Natural killer cell (primary cell): ENCODE measurements at places on chromosomes 11 and 22. TPM values are rescaled to one million over a fixed set of nuclear protein-coding genes. Genes with fewer than 3 reads are reported as not detected.

CALCB gene
- 0.27 TPM for total RNA-seq

RIMBP3C gene
- total RNA-seq, result 0.38 TPM

- peaks cover 8% of the 10 kb centered on the region for H3K4me1 ChIP-seq
- no peak overlapping the region for H3K4me3 ChIP-seq
- no peak for DNase-seq
- no peaks in the 10 kb centered on the region for H3K36me3 ChIP-seq
Observed at GRCh38 chr11:59062602-59063529, 23.2 kb upstream of the GLYATL1B start.

DNA sequence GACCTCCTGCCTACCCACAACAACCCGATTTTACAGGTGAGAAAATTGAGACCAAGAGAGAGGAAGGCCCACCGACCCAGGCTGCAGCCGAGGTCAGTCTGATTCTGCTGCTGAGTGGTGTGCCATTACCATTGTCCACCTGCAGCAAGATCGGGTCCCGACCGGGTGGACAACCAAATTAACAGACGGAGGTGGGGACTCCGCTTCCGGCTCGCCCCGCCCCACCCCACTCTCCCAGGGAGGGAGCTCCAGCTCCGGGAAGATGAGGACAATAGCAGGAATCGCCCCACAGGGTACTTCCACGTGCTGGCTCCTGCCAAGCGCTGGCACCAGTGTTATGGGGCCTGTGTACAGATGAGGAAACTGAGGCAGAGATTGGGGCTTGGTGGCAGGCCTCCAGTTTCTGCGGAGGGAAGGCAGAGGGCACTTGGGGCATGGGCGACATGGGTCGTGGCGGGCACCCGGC, 425 bp upstream of the KDELR3 start:
- no peak overlapping the region for H3K27ac ChIP-seq
- no peaks in the 10 kb centered on the region for H3K36me3 ChIP-seq
- no peak for DNase-seq
- H3K4me1 ChIP-seq, result peaks cover 11% of the 10 kb centered on the region

RFPL2 gene
- total RNA-seq, result not detected

DNA sequence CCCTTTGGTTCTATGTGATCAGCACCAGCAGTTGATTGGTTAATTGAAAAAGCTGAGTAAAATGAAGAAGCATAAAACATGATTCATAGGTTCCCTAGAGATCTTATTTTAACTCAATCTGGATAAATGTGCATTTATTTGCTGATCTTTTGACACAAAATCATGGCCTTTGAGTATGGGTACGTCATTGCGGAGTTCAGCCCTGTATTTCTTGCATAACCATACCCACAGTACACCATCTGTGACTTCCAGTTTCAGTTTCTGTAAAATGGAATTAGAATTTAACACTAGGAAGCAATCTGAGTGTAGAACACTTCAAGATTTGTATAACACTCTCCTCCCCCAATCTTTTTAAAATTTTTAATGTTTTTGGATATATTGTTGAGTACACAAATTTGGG, 358.2 kb downstream of the DDX10 start:
- H3K27ac ChIP-seq, result no peak overlapping the region
- no peaks in the 10 kb centered on the region for H3K36me3 ChIP-seq
- no peaks in the 10 kb centered on the region for H3K27me3 ChIP-seq

- peaks cover 17% of the 10 kb centered on the region for H3K36me3 ChIP-seq
- no peaks in the 10 kb centered on the region for H3K4me1 ChIP-seq
- no peaks in the 10 kb centered on the region for H3K27me3 ChIP-seq
- DNase-seq, result peak; percentile 47
Observed at GRCh38 chr11:108216988-108217387, 5.5 kb downstream of the NPAT start.

GRCh38 chr22:42856179-42856864, 751 bp downstream of the ARFGAP3 start:
- H3K27ac ChIP-seq, result peak overlapping the region; percentile 87
- H3K4me1 ChIP-seq, result peaks cover 23% of the 10 kb centered on the region
- no peaks in the 10 kb centered on the region for H3K36me3 ChIP-seq

DNA sequence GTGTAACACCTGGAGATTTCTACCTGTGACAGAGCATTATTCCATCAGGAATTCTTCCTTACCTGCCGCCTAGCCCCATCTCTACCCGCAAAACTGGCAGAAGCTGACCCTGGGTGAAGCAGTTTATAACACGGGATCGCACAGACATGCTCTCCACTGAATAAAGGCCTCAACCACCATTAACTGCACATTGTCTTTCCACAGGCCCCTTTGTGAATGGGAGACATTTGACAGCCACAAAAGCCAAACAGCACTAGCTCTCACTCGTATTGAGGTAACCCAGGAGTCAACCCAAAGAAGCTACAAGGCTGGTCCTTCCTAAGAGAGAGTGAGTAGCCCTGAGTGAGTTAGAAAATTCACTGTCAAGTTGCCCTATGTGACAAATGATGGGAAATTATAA, 135.6 kb downstream of the RCN1 start:
- no peak overlapping the region for H3K4me3 ChIP-seq
- no peak for DNase-seq
- H3K36me3 ChIP-seq, result no peaks in the 10 kb centered on the region
- no peaks in the 10 kb centered on the region for H3K4me1 ChIP-seq
- no peak overlapping the region for H3K27ac ChIP-seq

- DNase-seq, result no peak
- no peaks in the 10 kb centered on the region for H3K36me3 ChIP-seq
- H3K27me3 ChIP-seq, result no peaks in the 10 kb centered on the region
- H3K4me3 ChIP-seq, result no peak overlapping the region
- no peaks in the 10 kb centered on the region for H3K4me1 ChIP-seq
Observed at GRCh38 chr11:77191823-77192495, 63.9 kb downstream of the MYO7A start.

- peak overlapping the region; percentile 82 for H3K4me3 ChIP-seq
- peaks cover 16% of the 10 kb centered on the region for H3K4me1 ChIP-seq
- H3K36me3 ChIP-seq, result peaks cover 29% of the 10 kb centered on the region
- H3K27me3 ChIP-seq, result no peaks in the 10 kb centered on the region
Observed at GRCh38 chr11:34105957-34106504, 602 bp downstream of the NAT10 start.

- H3K4me1 ChIP-seq, result peaks cover 15% of the 10 kb centered on the region
- no peak overlapping the region for H3K27ac ChIP-seq
- H3K36me3 ChIP-seq, result no peaks in the 10 kb centered on the region
- no peak overlapping the region for H3K4me3 ChIP-seq
- no peak for DNase-seq
Observed at GRCh38 chr11:11620173-11620920, 1.5 kb downstream of the GALNT18 start.

CCDC89 gene
- 0.31 TPM for total RNA-seq

DNA sequence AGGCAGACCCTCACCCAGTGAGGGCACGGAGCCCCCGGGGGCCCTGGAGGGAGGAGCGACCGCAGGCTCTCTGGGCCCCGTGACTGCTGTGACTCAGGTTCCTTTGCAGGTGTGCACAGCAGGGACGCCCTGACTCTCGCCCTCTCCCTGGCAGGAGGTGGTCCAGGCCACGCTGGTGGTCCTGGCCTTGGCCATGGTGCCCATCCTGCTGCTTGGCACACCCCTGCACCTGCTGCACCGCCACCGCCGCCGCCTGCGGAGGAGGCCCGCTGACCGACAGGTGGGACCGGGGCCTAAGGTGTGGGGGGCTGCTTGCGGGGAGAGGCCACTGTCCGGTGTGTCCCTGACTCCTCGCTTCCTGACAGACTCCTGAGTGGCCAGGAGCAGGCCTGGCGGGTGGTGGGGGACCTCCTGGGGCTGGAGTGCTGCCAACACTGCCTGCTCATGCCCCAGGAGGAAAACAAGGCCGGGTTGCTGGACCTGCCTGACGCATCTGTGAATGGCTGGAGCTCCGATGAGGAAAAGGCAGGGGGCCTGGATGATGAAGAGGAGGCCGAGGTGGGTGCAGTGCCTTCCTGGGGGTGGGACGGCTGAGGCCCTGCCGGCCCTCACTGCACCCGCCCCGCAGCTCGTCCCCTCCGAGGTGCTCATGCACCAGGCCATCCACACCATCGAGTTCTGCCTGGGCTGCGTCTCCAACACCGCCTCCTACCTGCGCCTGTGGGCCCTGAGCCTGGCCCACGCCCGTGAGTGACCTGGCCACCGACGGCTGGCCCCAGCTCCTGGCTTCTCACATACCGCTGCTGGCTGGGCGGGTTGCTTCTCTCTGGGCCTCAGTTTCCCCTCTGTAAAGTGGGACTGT, 10.9 kb downstream of the TCIRG1 start:
- no peak overlapping the region for H3K4me3 ChIP-seq
- DNase-seq, result no peak
- H3K36me3 ChIP-seq, result peaks cover 70% of the 10 kb centered on the region
- H3K4me1 ChIP-seq, result no peaks in the 10 kb centered on the region
- H3K27me3 ChIP-seq, result no peaks in the 10 kb centered on the region

GRCh38 chr11:13550761-13551160, 55.0 kb upstream of the PTH start:
- peaks cover 47% of the 10 kb centered on the region for H3K4me1 ChIP-seq
- H3K36me3 ChIP-seq, result no peaks in the 10 kb centered on the region
- H3K27me3 ChIP-seq, result no peaks in the 10 kb centered on the region
- H3K27ac ChIP-seq, result peak overlapping the region; percentile 27

GRCh38 chr11:117200813-117201657, 1.9 kb downstream of the TAGLN start:
- H3K27ac ChIP-seq, result no peak overlapping the region
- no peak overlapping the region for H3K4me3 ChIP-seq
- no peak for DNase-seq
- no peaks in the 10 kb centered on the region for H3K27me3 ChIP-seq
- H3K36me3 ChIP-seq, result peaks cover 22% of the 10 kb centered on the region

DNA sequence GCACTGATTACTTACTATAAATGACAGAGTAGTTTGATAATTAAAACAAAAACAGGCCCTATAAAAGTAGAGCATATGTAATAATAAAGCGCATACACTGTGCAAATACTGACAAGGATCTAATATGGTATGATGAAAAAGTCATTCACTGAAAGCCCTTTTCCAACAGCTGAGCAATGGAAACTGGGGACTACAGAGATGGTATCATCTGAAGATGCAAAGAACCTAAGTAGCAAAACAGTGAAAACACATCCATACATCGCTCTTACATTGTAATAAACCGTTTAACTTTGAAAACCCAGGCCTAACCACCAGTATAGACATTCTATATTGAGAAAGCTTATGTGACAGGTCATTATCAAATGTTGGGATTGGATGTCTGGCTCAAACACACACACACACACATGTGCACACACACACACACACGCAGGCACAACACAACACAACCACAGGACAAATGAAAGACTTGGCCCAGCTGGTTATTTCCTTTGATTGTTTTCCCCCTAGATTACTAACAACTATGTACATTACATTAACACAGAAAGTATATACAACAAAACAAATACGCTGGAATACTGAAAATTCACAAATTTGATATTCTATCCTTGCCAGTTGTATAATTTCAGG, 119.5 kb downstream of the APOL5 start:
- no peak overlapping the region for H3K27ac ChIP-seq
- no peaks in the 10 kb centered on the region for H3K4me1 ChIP-seq
- no peak overlapping the region for H3K4me3 ChIP-seq
- no peaks in the 10 kb centered on the region for H3K27me3 ChIP-seq
- DNase-seq, result no peak

- H3K27ac ChIP-seq, result no peak overlapping the region
- DNase-seq, result no peak
- H3K36me3 ChIP-seq, result no peaks in the 10 kb centered on the region
- no peaks in the 10 kb centered on the region for H3K4me1 ChIP-seq
Observed at GRCh38 chr22:32707971-32708370, 93.5 kb upstream of the TIMP3 start.

ABCC8 gene
- total RNA-seq, result not detected

DNA sequence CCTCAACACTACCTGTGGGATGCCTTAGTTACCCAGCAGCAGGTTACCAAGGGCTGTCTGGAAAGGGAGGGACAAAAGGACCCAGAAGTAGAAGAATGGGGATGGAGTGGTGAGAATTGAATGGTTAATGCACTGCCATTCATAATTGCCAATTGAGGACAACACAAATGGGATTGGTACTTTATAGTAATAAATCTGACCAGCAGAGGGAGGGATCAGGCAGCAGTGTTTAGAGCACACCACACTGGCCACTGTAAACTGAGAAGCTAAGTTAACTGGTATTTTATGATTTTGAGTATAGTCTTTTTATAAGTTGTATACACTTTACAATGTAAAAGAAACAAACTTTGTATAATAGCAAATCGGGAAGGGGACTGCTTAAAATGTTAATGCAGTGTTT, 10.7 kb downstream of the TBRG1 start:
- peaks cover 60% of the 10 kb centered on the region for H3K36me3 ChIP-seq
- no peak overlapping the region for H3K27ac ChIP-seq
- H3K27me3 ChIP-seq, result no peaks in the 10 kb centered on the region
- no peak overlapping the region for H3K4me3 ChIP-seq
- no peak for DNase-seq
- no peaks in the 10 kb centered on the region for H3K4me1 ChIP-seq

DNA sequence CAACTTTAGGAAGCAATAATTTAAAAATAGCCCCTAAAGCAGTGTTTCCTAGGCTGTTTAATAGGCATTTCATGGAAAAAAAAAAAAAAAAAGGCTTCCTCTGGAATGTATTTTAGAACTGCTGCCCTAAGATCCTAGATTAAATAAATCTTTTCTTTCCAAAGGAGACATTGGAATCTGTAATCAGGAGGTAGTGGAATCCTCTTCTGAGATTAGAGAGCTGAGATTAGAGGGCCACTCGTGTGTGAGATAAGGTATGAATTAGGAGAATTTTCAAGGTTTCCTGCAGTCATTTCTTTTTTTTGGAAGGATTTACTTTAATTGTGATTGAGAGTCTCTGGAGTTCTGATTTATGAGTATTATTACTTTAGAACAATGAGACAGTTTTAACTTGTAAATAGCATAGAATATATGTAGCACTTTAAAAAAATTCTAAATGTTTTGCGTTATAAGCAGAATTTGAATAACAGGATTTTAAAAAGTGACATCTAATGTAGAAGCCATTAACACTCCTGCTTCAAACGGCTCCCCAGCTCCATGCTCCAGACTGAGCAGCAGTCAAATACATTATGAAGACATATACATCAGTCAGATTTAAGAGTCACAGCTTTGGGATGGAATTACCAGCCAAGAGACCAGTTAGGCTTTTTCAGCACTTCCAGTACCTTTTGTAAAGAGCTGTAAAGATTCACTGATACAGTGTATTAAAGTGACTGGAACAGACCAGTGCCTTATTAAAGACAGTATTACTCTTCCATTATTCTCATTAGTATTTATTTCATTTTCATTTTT, 5.0 kb downstream of the EED start:
- peaks cover 10% of the 10 kb centered on the region for H3K36me3 ChIP-seq
- H3K27ac ChIP-seq, result no peak overlapping the region
- no peaks in the 10 kb centered on the region for H3K27me3 ChIP-seq
- H3K4me3 ChIP-seq, result no peak overlapping the region
- no peak for DNase-seq
